Activated CD4-positive, CD25-positive, alpha-beta regulatory T cell (primary cell): ENCODE measurements at places on chromosomes 3 and 15.
A peak's percentile ranks its signal among the peaks of the same experiment; 100 is the strongest.

GRCh38 chr15:60076045-60076444, 71.9 kb downstream of the FOXB1 start:
- no peak for DNase-seq

DNA sequence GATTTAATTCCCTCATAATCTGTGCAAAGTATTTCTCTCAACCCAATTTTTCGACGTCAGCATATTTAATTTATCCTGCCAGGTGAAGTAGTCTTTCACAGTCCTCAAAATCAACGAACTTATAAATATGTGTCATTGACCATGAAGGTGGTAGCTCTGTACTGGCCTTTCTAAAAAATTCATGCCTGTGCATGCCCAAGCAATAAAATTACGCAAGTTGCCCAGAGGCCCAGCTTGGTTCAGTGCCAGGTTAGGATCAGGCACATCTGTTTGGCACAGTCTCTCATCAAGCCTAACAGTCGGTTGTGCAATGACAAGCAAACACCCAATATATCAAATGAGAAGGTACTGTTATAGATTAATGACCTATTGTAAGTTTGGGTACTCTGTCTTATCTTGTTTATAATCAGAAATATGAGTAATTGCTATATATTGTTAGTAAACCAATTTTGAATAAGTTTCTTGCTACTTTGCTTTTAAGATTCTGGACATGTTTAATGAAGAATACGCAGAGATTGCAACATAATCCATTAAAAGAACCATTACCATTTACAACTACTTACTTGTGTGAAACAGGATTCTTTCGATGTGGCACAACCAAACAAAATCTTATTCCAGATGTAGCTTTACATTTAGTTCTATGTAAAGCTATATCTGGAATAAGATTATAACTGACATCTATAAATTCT, 159.0 kb upstream of the IL12A start:
- no peak for DNase-seq

- DNase-seq: no peak
These were observed 44.6 kb upstream of the SMAD6 start for GRCh38 chr15:66657185-66658020.

GRCh38 chr15:74955796-74956647, 550 bp downstream of the RPP25 start:
- DNase-seq: peak; percentile 30

DNA sequence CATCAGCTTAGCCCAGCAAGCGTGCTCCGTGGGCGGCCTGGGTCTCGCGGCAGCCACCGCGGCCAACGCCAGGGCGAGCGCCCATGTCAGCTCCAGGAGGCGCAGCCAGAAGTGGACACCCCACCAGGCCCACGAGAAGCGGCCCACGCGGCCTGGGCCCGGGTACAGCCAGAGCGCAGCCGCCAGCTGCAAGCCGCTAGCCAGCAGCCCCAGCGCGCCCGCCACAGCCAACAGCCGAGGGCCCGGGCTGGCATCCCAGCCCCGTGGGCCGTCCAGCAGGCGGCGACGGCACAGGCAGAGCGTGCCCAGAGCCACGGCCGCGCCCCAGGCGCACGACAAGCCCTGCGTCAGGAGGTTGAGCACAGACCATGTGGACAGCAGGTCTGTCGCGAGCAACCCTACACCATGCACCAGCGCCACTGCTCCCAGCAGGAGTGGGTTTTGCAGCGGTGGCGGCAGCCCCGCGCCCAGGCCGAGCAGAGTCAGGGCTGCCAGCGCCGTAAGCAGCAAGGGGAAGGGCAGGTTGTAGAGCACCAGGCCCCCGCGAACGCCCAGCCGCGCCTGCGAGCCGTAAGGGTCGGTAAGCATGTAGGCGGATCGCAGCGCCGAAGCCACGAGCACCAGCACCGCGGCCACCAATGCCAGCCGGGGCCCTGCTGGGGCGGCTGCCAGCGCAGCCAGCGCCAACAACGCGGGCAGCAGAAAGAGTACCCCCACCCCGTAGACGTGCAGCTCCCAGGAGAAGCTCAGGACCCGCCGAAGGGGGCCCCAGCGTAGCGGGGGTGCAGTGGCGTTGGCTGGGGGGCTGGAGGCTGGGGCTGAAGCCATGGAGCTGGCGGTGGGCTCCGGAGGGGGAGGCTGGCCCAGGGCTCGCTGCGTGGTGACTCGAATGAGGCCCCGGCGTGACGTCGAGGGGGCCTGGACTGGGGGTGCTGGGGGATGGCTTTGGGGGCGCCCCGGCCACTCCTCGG, 4.9 kb downstream of the PRRT3 start:
- no peak for DNase-seq

DNA sequence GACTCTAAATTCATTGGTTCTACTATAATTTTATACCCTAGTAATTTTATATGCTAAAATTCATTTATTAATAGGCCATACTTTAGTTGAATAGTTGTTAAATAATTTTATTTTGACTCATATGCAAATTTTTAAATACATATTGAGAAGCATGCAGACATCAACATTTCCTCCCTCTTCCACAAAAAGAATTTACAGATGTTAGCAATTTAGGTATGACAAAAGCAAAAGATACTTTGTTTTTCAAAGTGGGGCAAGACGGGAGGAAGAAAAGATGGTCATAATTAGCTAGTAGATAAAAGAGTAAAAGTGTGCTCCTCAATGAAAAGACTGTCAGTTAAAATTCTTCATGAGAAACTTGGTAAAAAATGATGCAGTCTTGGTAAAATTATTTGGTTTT, 148.9 kb upstream of the TSPAN3 start:
- no peak for DNase-seq

DNA sequence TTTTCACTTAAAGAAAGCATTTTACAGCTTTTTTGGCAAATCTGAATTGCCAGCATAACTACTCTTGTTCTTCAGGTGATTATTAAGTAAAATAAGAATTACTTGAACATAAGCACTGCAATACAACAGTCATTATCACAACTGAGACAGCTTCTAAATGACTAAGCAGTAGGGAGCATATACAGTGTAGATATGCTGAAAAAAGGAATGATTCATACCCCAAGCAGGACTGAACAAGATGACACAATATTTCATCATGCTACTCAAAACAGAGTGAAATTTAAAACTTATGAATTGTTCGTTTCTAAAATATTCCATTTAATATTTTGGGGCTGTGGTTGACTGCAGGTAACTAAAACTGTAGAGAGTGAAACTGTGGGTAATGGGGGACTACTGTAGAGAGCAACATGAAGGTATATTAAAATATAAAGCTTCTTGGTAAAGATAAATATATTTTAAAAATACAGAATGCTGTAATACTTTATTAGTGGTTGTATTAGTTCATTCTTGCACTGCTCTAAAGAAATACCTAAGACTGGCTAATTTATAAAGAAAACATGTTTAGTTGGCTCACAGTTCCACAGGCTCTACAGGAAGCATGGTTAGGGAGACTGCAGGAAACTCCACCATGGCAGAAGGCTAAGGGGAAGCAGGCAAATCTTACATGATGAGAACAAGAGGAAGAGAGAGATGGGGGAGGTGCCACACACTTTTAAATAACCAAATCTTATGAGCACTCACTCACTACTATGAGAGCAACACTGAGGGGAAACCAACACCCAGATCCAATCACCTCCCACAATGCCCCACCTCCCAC, 84.8 kb downstream of the DCLK3 start:
- DNase-seq: no peak

GRCh38 chr3:125401402-125401801, 26.3 kb upstream of the ZNF148 start:
- no peak for DNase-seq

GRCh38 chr3:133644768-133645167, 17.0 kb downstream of the TOPBP1 start:
- DNase-seq: no peak

GRCh38 chr3:152518346-152518745, 249.6 kb downstream of the MBNL1 start:
- DNase-seq: no peak

DNA sequence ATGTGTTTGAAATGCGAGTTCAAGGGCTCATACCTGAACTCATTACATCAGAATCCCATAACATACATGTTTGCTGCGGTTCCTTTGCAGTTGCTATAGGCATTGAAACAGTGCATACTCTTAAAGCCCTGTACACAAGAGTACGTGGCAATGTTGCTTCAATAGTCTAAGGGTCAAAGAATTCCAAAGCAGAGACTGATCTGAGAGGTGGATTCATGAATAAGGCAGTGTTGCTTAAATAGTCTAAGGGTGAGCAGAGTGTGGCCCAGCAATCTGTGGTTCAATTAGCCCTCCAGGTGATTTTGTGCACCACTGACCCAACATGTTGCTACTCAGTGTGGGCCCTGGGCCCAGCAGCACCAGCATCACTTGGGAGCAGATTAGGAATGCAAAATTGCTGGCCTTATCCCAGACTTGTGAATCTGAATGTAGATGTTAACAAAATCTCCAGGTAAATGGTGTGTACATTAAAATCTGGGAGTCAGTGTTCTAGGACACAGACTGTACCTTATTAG, 314.7 kb upstream of the UMPS start:
- DNase-seq: no peak

GRCh38 chr3:125022206-125022605, 33.6 kb downstream of the HEG1 start:
- DNase-seq: no peak

DNA sequence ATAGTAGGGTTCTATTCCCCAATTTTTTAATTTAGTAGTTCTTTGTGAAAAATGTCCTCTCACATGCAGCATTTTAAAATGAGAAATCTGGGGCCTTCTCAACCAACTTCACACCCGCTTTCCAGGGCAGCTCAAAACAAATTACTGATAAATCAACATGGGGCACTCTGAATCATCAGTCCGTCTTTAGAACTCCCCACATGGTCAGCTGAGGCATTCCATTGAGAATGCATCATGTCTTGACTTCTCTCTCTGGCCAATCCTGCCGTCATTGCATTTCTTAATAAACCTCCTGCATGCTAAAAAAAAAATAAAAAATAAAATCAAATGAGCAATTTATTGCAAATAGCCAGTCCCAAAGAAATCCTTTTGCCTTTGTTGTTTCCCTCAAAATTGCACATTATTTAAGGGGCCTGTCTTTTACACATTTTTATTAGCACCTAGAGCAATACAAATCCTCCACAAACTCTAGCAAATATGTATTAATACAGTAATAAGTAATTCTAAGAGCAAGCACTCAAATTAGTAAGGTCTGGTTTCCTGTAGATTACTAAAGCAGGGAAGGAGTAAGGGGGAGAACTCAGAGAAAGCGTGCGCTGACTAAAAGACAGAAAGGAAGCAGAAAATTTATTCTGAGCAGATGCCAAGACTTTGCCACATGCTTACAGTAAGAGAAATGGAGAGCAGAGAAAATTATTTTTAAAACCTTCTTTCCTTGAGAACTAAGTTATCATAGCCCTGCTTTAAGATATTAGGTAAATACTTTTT, 175.7 kb downstream of the TNIK start:
- DNase-seq: no peak

- DNase-seq: no peak
These were observed 5.2 kb upstream of the TRPM1 start for GRCh38 chr15:31106495-31107300.

DNA sequence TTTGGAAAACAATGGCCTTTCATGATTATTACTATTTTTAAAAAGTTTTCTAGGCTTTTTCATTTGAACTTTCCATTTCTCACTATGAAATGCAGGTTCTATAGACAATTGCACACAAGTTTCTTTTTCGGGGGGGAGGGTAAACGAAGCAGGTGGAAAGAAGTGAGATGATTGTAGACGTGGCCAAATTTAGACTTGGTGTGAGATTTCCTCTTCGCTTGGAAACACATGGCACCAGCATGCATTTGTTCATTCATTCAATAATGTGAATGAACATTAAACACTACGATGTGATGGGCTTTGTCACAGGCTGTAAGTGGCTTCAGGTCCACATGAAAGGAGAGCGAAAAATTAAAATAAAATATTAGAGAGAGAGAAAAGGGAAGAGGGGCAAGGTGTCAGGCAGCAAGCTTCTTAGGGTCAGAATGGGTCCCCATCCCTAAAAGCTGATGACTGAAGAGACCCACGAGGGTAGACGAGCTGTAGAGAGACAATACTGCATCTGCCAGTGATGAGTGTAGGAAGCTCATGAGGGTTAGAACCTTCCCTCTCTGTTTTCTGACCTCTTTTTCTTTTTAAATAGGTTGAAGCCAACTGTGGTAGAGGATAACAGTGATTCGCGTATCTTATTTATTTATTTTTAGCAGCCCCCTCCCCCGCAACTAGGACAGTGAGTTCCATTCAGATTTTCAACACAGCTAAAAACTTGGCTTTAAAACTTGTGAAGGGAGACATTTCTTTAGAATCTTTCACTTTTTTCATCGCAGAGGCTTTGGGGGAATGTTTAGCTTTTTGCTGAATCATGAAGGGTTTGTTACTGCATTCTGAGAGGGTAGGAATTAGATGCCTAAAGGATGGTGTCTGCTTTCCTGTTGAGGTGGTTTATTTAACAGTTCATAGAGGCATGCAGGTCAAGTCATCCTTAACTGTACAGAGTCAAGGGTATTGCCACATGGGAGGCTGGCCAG, 36.2 kb downstream of the GAP43 start:
- DNase-seq: no peak

- no peak for DNase-seq
These were observed 198.7 kb downstream of the RORA start for GRCh38 chr15:61030451-61030850.
